ENCODE measurements at places on chromosomes 16 and 17.

DNA sequence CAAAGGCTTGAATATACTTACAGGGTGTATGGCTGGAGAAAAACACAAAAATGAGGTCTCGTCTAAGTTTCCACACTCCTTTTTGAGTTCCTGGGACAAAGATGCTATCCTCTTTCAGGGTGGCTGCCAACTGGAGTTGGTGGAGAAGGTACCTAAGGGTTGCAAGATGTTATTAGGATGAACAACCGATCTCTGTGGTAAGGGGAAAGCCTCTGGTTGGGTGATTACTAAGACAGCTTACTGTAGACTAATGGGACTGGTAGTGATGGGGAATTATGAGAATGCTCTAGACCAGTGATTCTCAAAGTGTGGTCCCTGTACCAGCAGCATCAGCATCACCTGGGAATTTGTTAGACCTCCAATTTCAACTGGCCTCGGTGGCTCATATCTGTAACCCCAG, 6.0 kb downstream of the ADAT1 start:
- DNase-seq = no peak

DNA sequence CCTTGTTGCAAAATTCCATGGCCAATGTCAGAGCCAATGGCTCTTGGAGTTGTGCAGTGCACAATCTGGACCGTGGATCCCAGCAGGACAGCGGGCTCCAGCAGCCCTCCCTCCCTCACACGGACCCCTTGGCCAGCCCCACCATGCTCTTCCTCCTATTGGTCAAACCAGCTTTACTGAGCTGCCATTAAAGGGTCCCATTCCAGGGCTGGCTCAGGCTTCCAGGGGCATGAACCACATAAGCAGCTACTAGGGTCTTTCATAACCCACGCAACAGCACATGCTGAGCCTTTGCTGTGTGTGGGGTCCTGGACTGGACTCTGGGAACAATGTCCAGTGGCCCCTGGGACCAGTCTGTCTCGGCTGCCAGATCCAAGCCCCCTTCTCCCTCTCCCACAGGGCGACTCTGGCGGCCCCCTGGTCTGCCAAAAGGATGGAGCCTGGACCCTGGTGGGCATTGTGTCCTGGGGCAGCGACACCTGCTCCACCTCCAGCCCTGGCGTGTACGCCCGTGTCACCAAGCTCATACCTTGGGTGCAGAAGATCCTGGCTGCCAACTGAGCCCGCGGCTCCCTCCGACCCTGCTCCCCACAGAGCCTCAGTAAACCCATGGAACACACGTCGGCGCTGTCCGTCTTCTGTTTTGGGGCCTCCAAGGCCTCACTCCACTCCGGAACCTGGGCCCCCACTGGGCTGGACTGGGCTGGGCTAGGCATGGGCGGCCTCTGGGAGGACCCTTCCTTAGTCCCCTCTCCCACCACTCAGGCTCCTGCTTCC, 5.7 kb downstream of the CTRB1 start:
- DNase-seq = no peak

DNA sequence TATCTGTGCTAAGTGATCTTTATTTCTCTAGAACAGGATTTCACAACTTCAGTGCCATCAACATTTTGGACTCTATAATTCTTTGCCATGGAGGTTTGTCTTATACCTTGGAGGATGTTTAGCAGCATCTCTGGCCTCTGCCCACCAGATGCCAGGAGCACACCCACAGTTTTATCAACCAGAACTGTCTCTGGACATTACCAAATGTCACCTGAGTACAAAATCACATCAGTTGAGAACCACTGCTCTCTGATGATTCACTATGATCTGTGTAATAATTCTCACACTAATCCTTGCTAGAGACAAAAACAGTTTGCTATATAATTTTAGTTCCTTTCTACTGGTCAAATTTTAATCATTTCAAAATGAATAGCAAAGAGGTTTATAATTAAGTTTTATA, 102.8 kb upstream of the AMZ2 start:
- DNase-seq = no peak

DNA sequence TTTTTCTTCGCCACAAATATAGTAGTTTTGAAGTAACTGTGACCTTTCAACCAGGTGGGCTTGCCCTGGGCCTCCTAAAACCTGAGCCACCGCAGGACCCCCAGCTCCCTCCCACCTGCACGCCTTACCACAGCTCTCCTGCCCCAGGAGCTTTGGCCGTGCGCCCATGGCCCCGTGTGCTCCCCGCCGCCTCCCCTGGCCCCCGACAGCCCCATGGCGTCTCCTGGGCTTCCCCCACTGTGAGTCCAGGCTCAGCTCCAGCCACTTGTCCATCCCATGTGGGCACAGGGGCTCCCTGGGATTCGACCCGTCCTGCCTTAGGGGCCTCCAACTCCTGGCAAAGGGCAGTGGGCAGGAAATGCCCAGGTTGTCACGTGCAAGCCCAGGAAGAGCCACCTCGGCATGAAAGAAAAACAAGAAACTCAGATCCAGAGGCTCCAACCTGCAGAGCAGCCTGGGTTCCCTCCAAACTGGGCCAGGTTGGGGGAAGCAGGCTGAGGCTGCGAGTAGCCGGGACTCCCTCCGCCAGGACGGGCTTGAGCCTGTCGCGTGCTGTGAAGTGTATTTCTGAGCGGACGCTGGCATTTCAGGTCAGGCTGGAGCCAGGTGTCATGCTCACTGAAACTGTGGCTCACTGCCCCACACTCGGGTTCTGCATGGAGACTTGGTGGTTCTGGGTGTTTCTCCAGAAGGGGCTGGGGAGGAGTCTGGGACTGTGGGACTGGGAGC, 5.8 kb downstream of the LGALS3BP start:
- DNase-seq = no peak

DNA sequence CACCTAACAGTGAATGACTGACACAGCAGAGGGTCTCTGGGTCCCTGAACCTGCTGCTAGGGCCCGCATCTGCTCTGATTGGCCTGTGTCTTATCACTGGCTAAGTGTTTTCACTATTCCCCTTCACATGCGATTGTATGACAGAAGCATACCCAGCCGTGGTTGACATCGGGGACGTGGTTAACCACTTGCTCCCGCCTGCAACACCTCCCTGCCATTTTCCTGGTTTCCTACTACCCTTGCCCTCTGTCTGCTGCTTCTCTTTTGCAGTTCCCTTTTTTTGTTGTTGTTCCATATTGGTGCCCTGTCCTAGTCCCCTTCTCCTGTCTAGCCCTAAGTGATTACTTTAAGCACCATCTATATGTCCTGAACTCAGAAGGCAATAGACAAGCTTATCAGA, 177.0 kb downstream of the RGS9 start:
- DNase-seq = no peak

DNA sequence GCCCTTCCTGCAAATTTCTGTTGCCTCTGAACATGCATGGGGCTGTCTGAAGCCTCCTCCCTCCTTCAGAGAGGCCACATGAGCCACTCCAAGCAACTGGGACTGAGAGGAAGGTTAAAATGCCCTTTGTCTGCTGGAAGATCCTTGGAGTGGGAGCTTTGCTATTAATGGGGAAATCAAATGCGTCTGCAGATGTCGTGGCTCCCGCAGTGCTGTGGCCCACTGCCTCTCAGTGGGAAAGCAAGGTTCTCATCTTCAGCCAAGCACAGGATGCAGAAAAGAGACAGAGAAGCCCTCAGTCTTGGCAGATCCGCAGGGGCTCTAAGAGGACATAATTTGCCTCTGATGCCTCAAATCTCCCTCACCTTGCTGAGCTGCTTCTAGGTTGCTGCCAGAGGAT, 34.8 kb downstream of the PEMT start:
- DNase-seq = no peak

DNA sequence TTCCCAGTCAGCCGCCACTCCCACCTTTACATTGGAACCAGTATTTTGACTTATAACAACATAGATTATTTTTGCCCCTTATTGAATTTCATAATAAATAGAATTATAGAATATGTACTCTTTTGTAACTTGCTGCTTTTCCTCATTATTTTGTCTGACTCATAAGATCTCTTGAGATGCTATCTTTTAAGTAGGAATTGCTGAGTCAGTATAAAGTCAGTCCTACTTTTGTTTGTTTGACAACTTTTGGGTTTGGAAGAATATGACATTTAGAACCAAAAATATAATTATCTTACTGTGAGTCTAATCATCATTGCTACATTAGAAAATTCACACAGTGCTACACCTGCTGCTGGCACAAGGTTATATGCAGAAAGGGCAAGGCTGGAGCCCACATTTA, 69.7 kb downstream of the STXBP4 start:
- no peak for DNase-seq

DNA sequence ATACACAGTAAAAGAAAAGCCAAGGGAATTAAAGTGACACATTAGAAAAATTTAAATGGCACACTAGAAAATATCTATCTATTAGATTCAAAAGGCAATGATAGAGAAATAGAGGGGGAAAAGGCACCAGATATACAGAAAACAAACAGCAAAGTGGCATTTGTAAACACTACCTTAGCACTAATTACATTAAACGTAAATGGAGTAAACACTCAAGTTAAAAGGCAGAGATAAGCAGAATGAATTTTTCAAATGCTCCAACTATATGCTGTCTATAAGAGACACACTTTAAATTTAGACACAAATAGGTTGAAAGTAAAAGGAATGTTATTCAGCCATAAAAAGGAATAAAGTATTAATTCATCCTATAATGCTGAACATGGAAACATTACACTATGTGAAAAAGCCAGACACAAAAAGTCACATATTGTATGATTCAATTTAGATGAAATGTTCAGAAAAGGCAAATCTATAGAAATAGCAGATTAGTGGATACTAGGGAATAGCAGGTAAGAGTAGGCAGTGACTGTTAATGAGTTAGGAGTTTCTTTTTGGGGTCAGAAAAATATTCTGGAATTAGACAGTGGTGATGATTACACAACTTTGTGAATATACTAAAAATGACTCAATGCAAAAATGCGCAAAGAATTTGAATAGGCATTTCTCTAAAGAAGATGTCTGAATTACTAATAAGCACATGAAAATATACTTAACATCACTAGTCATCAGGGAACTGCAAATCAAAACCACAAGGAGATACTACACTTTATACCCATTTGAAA, 92.4 kb downstream of the BRIP1 start:
- DNase-seq = no peak

- no peak for DNase-seq
These were observed 5.6 kb downstream of the CD19 start for GRCh38 chr16:28937222-28937876.

GRCh38 chr17:51391982-51392654, 131.8 kb downstream of the UTP18 start:
- DNase-seq = no peak

DNA sequence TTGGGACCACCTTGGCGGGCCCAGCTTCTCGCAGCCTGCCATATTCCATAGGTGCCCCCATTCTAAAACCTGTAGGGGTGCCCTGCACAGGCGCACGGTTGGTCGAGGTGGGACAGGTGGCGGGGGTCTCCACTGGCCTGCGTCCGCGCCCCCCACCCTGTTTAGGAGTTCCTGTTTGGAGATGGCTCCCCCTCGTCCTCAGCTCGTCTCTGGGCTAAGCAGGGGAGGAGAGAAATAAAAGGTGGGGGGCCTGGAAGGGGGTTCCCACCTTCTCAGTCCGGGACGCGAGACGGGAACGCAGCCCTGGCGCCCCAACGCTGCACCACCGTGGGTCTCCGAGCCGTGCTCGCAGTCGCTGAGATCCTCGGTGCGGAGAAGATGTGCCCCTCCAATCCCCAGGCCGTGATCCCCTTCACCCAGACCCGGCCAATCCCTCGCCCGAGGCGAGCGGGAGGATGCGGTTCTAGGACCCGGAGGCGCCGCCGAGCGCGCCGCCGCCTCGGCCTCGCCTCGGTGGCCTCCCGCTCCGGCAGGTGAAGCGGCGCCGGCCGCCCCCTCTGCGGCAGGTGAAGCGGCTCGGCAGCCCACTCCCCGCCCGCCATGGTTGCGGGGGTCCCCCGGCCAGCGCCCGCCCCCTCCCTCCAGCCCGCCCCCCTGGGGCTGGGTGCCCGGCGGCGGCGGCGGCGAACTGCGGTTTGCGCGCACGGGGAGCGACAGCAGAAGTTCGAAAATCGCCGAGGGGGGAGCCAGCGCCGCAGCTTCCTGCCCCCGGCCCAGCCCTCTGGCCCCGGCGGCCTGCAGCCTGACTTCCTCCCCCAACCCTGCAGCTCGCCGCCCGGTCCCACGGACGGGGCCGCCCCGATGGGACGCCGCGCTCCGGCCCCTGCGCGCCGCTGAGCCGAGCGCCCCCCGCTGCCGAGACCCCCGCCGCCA, at the start of gene FMNL1:
TSS of gene FMNL1 (plus strand) at position 805 of the 933 bp plus-strand sequence. CDS start 240 bp downstream, outside the sequence.
- DNase-seq = no peak

DNA sequence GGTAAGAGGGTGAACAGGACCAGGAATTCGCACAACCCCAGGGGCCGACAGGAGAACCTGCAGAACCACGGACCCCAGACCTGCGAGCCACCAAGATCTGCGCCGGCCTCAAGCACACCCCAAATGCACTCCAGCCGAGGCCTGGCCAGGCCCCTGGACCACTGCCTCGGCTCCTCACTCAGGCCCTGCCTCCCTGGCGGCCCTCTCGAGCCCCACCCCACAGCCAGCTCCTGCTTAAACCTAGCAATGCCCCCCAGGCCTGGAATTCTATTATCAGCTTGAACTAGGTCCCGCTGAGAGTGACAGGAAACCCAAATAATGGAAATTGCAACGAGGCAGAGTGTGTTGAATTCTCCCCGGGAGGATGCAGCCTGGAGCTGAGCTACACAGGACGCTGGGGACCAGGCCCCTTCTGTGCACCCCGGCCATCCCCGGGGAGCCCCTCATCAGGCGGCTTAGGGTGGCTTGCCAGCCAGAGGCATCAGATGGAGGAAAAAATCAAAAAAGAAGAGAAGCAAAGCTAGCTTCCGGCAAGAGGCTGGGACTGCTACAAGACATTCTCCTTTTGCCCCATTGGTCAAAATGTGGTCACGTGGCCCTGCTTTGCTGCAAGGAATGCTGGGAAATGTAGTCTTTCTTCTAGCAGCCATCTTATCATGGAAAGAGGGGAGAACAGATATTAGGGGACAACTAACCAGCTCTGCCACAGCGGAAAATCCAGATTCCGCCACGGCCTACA, 2.4 kb upstream of the ENPP7 start:
- peak; percentile 83 for DNase-seq

GRCh38 chr17:74962622-74963394, 9.8 kb downstream of the HID1 start:
- DNase-seq = no peak

- DNase-seq = no peak
These were observed 96.3 kb upstream of the ZNF750 start for GRCh38 chr17:82935966-82936767.

DNA sequence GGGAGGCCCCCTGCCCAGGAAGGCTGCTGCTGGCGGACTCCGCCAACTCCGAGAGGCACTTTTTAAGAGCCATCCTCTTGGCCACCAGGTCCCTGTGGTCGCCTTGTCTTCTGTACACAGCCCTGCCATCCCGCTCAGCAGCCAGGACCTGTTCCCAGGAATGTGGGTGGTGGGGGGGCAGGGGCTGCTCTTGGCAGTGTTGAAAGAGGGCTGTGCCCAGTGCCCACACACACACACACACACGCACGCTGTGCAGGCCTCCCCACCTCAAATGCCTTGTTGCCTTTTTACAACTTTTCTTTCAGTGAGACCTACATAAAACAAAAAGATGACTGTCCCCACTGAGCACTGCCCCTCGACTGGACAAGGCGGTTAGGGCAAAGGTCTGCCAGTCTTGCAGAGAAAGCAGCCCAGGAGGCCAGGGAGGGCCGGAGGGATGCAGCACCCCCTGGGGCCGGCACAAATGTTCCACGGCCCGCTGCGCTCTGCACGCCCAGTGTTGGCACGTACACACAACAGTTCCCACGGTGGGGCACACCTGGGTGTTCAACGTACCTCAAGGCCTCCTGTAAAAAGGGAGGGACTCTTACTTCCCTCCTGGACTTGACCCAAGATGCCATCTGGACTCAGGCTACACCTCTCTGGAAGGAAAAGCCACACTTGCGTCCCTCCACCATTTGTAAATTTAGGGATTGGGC, 18.5 kb upstream of the PITPNA start:
- DNase-seq = no peak

Data from renal cortex interstitium (tissue), 15 donors.